T-helper 1 cell (primary cell): ENCODE measurements at places on chromosomes 11 and 22.

DNA sequence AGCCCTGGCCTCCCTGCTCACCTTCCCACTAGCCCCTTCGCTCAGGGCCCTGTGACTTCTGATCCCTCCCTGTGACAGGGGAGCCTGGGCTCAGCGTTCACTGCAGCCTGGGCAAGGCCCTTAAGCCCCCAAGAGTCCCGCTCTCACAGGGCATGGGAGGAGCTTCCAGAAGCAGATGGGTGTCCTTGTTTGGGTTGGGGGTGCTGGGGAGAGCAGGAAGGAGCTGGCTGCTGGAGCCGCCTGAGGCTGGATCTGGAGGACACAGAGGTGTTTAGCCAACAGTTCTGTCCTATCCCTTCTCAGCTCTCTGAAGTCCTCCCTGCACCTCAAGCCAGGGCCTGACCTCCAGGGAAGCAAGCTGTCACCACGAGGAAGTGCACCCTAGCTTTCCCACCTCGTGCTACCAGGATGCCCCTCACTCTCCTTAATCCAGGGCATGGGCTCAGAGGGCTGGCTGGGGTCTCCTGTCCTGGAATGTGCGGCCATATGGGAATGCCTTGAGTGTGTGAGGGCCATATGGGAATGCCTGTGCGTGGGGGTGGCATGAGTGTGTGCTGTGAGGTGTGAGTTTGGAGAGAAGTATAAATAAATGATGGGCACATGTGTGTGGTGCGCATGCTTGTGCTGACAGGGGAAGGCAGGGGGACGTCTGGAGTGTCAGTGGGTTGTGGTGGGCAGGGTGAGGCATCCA lies 25.0 kb upstream of the TUB start:
- DNase-seq = no peak

DNA sequence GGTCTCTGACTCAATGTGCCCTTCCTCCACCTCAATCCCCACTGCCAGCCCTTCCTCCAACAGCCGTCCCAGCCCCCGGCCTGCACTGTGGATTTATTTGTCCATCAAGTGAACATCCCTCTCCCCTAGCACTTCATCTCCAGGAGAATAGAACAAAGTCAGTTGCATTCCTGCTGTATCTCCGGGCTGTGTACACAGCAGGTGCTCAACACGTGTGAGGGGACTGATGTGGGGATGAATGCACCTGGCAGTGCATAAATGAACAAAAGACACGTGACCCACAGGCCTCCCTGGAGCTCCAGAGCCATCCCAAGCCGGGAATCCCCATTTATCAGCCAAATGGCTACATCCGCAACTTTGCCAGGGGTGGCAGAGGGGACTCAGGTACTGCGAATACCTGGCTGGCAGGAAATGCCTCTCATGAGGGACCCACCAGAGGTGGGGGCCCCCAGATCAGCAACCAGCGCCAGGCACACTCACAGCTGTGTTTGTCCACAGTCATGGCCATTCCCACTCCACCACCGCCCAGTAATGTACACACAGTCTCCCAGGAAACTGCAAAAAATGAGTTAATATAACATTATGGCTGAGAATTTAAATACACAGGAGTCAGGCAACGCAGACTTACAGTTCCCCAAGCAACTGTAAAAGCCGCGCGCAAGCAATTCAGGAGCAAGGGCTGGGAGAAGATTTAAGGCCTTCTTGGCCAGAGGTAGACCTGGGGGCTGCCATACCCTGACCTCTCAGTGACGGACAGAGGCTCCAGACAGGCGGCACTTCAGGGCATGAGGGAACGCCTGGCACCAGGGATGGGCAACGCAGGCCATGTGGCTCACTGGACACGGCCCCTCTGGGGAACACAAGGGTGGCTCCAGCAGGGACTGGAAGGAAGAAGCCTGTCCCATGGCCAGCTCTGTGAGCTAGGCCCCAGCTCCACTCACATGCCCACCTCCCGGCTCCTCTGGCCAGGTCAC lies 50.3 kb upstream of the TCF20 start:
- no peak for DNase-seq

GRCh38 chr22:32615874-32616564 lies 141.4 kb downstream of the FBXO7 start:
- no peak for DNase-seq

- no peak for DNase-seq
Observed at GRCh38 chr11:18699269-18699596, 654 bp downstream of the TMEM86A start.

DNA sequence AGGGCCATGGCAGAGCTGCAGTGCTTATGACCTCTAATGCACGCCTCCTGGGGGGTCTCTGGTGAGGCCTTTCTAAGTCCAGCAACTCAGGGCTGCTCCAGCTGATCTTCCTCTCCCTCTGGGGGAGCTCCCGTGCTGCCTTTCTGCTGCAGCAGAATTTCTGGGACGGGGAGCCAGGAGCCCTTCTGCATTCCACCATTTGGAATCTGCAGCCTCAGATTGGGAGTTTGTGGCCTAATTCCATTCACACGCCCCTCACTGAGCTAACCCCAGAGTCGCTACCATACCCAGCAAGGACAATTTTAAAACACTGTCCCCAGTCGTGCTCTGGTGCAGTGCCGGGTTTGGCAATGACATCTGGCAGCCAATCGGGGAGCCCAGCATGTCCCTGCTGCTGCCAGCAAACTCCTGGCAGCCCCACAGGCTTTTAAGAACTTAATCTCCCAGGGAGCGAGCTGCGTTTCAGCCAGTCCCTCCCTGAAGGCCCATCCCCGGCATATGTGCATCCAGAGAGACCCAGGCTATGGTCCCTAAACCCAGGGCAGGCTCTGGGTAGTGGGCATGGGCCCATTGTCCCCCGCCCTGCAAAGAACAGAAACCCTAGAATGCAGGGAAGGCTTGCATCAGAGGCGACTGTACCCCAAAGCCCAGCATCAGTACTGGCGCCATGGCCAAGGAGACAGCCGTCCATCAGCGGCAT lies 4.7 kb downstream of the SHANK2 start:
- no peak for DNase-seq

- no peak for DNase-seq
Observed at GRCh38 chr11:416757-417621, 2.2 kb upstream of the SIGIRR start.

DNA sequence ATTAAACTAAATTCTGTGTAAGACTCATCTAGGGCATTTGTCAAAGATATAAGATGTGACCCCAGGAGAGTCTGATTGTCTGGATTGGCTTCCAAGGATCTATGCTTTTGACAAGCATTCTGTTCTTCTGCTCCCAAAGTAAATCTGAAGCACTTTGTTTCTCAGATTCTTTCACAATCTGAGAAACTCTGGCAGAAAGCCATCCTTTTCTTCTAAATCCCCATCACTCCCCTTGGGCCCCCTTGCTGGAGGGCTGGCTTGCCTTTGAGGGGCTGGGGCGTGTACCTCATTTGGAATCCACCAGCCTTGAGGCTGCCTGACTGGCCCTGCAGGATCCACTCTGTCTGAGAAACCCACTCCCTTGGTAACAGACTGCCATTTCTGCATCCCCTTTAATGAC lies 173.5 kb upstream of the CTSC start:
- DNase-seq = no peak

- peak; percentile 48 for DNase-seq
Observed at GRCh38 chr22:46661221-46661851, 41.1 kb downstream of the GRAMD4 start.

GRCh38 chr22:45268167-45268957 lies 16.4 kb upstream of the UPK3A start:
- peak; percentile 23 for DNase-seq

GRCh38 chr11:6385046-6385777 lies 5.1 kb upstream of the SMPD1 start:
- no peak for DNase-seq

- DNase-seq = no peak
Observed at GRCh38 chr11:110830344-110830743, 118.1 kb upstream of the ARHGAP20 start.

- no peak for DNase-seq
Observed at GRCh38 chr11:428295-428694, 13.5 kb upstream of the SIGIRR start.

- DNase-seq = no peak
Observed at GRCh38 chr11:70574725-70575347, 176.5 kb downstream of the CTTN start.

DNA sequence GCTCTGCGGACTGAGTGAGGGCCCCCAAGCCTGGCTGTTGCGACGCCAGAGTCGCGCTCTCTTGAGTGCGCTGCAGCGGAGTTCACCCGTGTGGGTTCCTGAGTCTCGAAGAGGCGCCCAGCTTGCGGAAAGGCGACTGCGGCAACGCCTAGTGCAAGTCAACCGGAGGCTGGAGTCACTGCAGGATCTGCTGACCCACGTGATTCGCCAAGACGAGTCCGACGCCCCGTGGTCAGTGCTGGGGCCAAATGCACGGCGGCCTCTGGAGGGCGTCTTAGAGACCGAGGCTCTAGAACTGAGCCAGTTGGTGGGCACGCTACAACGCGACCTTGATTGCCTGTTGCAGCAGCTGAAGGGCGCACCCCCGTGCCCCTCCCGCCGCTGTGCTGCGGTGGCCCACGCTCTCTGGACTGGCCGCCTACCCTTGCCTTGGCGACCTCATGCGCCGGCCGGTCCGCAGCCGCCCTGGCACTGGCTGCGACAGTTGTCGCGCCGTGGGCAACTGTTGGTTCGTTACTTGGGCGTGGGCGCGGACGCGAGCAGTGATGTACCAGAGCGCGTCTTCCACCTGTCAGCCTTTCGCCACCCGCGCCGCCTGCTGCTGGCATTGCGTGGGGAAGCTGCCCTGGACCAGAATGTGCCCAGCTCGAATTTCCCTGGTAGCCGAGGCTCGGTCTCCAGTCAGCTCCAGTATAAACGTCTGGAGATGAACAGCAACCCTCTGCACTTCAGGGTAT lies 32.6 kb downstream of the RRP8 start:
- DNase-seq = no peak

DNA sequence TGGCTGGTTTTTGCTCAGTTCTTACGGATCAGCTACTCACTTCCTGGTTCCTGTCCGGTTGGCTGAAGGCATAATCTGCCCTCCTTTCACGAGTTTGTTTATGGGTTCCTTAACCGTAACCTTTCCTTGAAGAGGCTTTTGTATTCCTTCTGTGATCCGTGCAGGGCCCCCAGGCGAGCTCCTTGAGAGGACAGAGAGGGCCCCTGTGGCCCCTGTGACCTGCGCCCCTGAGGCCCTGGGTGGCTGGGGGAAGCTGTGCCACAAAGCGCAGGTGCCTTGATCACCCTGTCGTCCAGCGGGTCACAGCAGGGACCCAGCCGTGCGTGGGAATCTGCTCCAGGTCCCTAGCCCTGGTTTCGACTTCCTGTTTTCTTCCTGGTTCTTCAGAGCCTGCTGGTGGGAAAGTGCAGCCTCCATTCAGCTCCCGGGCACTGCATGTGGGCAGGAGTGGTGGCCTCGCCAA lies 27.8 kb upstream of the FADD start:
- DNase-seq = no peak
